ENCODE measurements at places on chromosomes 3 and 15.

DNA sequence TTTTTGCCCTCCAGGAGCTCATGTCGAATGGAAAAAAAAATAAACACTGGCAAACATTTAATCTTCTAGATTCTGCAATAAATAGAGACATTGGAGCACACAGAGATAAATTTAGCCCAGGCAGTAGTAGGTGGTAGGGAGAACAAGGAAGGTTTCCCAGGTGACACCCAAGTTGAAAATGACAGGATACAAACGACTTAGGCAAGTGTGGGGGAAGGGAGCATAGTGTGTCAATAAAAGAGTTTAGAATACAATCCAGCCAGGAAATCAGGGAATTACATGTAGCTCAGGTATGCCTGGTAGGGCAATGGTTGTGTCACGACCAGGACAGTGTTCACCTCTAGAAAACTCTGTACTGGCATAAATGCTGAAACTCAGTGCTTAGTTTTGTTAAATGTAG is 364.6 kb upstream of the AGTR1 start:
- DNase-seq: no peak

- no peak for DNase-seq
Observed at GRCh38 chr3:84820126-84820525, 138.7 kb upstream of the CADM2 start.

DNA sequence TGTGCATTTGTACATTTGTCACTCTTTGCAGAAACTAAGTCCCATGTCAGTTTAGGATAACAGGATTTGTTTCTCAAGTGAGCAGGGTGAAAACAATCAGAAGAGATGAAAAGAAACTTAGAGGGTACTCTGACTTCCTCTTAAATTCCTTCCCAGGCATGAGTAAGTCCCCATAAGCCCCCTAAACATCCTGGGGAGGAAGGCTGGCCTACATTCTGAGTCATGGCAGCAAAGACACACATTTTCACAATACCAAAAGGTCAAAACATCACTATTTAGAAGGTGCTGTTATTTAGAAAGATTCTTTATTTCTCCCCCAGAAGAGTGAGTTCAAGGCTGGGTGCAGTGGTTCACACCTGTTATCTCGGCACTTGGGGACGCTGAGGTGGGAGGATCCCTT is 7.6 kb upstream of the FOXP1 start:
- no peak for DNase-seq

GRCh38 chr3:44927371-44927770 is 48.6 kb downstream of the ZDHHC3 start:
- no peak for DNase-seq

GRCh38 chr3:25831578-25831977 is 41.7 kb downstream of the OXSM start:
- DNase-seq: no peak

DNA sequence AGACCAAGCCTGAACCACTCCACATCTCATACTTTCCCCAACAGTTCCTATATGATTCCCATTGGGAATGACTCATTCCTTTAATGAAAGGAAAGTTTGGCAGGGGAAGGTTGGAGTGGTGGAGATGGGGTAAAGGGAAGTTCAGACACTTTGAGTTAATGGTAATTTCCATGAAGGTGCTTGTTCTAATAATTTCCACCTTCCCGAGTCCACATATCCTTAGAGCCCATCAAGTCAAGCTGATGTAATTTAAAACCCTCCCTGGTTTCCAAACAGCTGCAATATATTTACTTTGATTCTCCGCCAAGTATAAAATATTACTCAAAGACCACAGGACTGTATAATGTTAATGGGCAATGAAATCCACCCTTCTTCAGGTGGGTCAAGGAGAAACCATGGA is 95.0 kb upstream of the GALNT15 start:
- no peak for DNase-seq

GRCh38 chr15:33738941-33739664 is 229.2 kb upstream of the CHRM5 start:
- no peak for DNase-seq

DNA sequence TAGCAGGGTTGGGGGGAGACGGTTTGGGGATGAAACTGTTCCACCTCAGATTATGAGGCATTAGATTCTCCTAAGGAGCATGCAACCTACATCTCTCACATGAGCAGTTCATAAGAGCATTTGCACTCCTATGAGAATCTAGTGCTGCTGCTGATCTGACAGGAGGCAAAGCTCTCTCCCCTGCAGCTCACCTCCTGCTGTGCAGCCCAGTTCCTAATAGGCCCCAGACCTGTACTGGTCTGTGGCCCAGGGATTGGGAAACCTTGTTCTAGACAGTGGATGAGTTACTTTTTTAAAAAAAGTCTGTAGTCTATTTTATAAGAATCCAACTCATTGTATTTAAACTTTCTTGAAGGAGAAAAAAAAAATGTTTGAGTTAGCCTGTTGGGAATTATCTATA is 100.0 kb downstream of the HHLA2 start:
- DNase-seq: no peak

DNA sequence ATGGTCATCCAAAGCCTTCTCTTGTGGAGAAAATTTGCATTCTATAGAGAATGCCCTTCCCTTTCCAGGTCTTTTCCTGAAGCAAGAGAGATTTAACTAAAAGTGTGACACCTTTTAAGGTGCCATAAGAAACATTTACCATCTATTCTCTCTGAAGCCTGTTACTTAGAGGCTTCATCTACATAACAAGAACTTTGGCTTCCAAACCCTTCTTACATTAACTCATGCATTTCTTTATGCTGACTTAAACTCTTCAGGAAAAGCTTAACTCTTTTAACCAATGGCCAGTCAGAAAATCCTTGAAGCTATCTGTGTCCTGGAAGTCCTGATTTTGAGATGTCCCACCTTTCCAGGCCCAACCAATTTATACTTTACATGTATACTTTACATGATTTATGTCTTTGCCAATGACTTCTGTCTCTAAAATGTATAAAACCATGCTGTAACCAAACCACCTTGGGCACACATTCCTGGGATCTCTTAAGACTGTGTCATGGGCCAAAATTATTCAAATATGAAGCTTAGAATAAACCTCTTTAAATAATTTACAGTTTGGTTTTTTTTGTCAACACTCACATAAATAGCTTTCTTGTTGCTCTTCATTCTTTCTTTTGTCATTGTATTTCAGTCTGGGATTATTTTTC is 472.6 kb upstream of the NECTIN3 start:
- DNase-seq: no peak

GRCh38 chr3:27094721-27095120 is 274.5 kb downstream of the NEK10 start:
- no peak for DNase-seq
